ENCODE measurements at places on chromosomes 3 and 15.

- no peak for DNase-seq
These were observed 38.4 kb downstream of the MAP2K1 start for GRCh38 chr15:66424963-66425612.

GRCh38 chr15:44295750-44296431 lies 7.4 kb downstream of the GOLM2 start:
- DNase-seq: no peak

GRCh38 chr3:66673293-66673692 lies 172.5 kb upstream of the LRIG1 start:
- no peak for DNase-seq

DNA sequence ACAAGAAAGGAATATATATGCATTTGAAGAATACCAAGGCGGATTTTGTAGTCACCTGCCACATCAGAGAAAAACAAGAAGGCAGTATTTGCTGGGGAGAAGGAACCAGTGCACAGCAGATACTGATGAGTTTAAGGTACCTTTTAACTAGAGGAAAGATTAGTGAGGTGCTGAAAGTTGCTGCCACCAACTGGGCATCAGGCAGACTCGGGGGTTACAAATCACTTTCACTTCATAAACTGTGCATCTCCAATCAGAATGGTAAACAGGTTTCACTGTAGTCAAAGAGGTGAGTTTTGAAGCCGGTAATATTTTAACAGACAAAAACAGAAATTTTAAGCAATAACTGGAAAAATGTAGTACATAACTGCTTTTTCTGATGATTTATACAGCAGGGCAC lies 4.1 kb downstream of the FBN1 start:
- no peak for DNase-seq

DNA sequence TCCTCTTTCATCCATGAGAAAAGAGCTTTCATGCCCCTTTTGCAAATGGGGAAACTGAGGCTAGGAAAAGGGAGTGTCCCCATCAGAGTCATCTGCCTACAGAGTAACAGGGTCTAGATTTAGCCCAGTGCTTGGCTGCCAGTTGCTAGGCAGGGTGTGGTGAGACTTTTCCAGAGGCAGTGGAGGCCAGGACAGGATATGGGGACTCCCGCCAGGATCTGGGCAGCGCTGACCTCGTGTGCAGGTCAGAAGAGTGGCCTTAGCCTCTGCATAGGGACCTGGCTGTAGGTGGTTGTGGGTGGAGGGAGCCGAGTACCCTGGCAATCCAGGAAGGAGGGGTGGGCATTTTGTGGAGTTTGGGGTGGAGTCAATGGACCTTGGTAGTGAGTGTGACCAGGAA lies 4.2 kb downstream of the PLXNA1 start:
- DNase-seq: no peak

GRCh38 chr3:114499976-114500375 lies 206.1 kb downstream of the TIGIT start:
- no peak for DNase-seq

DNA sequence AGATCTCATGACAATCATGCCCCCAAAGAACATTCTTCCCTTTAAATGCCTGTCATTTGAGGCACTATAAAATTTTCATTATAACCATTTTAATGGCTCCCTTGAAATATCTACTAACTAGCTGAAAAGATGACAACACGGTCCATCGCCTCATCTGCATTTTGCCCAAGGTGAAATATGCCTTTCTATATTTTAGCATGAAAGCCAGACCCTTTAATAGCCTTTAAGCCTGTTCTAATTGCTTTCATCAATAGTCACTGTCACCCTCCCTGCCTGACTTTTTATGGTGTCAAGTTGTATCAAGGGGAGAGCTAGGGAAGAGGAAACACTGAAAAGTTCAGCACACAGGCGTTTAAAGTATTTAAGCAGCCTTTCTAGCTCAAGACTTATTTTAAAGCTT lies 144.1 kb upstream of the PRICKLE2 start:
- DNase-seq: no peak

DNA sequence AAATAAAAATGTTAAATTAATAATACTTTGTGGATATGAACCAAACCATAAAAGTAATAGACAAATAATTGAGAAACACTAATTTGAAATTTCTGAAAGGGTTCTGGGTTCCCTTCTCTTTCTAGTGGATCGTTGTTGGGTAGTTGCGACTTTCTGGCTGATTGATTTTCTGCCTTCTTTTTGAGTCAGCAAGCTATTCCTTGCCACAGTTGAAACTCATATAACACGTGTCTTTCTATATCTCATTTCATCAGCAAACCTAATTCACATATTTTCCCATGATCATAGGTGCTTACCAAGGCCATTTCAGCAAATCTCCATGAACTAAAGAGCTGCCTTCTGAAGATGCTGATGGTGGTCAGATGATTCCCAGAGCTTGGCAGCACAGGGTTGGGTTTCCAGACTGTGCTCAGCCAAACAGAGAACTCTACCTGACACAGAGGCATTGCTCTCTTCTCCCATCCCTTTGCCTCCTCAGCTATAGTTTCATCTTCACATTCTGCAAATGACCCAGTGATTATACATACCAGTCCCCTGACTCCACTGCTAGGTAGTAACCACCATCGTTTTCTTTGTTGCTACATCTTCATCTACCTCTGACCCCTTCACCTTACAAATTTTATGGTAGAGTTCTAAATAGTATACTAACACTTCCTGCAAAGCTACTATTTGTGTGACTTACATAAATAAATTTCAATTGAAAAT lies 383.9 kb upstream of the DPH6 start:
- DNase-seq: no peak

Measured in stimulated activated CD8-positive, alpha-beta memory T cell treated with anti-CD3 and anti-CD28 coated beads, Interleukin-4, amount 100 ng/mL, for 4 hours (primary cell).